ENCODE measurements at places on chromosomes 7 and 10.

DNA sequence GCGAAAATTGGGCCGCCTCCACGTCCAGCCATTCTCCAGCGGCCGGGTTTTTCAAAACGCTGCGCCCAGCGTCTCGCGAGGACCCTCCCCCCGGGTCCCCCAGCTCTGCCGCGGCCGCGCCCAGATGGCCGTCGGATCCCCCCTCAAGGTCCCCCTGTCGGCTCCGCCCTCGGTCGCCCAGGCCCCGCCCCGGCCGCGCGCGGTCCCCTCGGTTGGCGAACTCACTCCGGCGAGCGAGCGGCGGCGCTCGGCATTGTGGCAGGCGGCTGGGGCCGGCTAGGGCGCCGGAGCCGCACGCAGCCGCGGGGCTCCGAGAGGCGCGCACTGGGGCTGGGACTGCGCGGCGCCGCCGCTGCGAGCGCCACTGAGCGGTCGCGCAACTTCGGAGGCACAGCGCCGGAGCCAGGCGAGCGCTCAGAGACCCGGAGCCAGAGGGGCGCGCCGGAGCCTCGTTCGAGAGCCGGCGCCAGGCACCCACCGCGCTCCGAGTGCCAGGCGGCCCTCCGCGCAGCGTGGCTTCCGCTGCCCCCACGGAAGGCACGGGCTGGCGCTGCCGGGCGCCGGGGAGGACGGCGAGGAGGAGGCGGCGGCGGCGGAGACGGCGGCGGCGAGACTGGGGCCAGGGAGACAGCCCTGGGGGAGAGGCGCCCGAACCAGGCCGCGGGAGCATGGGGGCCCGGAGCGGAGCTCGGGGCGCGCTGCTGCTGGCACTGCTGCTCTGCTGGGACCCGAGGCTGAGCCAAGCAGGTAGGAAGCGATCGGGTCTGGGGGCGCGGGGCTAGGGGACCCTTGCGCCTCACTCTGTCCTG lies at the start of gene UNC5B:
TSS of gene UNC5B (plus strand) at position 253 of the 809 bp plus-strand sequence. CDS start at position 669, 416 bp downstream.
- DNase-seq, result peak; percentile 65
- no peaks in the 10 kb centered on the region for H3K36me3 ChIP-seq
- no peak within 1 kb of the TSS for H3K27ac ChIP-seq
- peak within 1 kb of the TSS; percentile 52 for H3K4me3 ChIP-seq
- peaks cover 14% of the 10 kb centered on the region for H3K4me1 ChIP-seq

GRCh38 chr7:17415955-17416354 lies 117.5 kb downstream of the AHR start:
- no peaks in the 10 kb centered on the region for H3K27me3 ChIP-seq
- no peak overlapping the region for H3K4me3 ChIP-seq
- H3K36me3 ChIP-seq, result no peaks in the 10 kb centered on the region
- no peaks in the 10 kb centered on the region for H3K4me1 ChIP-seq

DNA sequence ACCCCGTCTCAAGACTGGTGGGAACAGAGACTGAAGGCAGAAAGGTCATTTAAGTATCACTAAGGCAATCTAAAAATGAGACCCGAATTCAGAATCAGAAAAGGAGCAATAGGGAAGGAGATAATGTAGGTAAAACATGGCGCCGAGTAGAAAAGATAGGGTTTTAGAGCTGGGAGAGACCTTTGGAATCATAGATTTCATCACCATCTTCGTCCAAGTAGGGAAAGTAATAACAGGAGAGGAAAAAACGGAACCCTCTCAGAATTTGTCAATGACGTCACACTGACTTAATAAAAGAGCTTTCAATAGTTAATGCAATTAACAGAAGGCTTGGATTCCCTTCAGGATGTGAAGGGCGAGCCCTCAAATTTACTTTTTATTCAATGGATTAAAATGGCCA lies 1.0 kb upstream of the UBN2 start:
- no peak overlapping the region for H3K27ac ChIP-seq
- peaks cover 23% of the 10 kb centered on the region for H3K4me1 ChIP-seq
- peak overlapping the region; percentile 100 for H3K4me3 ChIP-seq
- H3K27me3 ChIP-seq, result peaks cover 8% of the 10 kb centered on the region

- no peaks in the 10 kb centered on the region for H3K27me3 ChIP-seq
- no peak overlapping the region for H3K4me3 ChIP-seq
- H3K4me1 ChIP-seq, result no peaks in the 10 kb centered on the region
- H3K36me3 ChIP-seq, result no peaks in the 10 kb centered on the region
These were observed 318.2 kb upstream of the MEOX2 start for GRCh38 chr7:16004702-16005101.

Measured in activated CD8-positive, alpha-beta T cell treated with anti-CD3 and anti-CD28 coated beads for 36 hours (primary cell).